Effector memory CD4-positive, alpha-beta T cell (primary cell): ENCODE measurements at places on chromosomes 6 and 20.

DNA sequence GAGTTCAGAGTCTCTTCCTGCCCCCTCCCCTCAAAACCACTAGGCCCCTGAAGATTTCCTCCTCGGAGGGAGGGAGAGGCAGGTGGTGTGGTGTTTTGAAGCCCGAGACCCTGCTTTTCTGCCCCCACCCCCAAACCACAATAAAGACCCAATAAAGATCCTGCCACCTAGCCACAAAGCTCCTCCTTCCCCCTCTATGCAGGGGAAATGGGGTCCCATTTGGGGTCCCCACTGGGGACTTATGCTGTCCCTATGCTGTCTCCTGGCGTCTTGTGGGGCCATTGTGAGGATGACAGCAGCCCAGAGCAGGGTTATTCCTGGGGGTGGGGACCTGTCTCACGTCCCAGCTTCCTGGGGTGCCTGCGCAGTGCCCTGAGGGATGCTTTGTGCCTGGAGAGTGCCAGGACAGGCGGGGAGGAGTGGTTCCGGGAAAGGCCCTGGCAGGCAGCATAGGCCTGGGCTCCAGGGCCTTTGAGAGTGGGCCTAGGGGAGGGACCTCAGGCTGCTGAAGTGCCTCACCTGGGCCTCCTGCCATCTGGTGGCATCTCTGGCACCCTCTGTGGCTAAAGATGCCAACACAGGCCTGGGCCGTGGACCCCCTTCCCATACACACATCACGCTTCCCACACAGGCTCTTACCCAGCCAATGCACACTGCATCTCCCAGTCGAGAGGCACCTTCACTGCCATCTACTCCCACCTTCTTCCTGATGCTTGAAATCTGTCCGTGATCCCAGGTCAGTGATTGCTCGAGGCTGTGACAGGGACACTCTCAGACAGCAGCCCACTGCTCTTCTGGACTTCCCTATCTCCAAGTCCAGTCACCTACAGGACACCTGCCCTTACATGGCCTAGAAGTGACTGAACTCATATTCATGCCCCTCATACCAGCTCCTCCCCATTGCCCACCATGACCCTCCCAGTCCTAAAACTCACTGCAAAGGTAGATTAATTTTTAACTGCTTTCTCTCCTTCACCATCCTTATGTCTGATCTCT, 7.9 kb upstream of the ARMC12 start:
- no peak for DNase-seq

DNA sequence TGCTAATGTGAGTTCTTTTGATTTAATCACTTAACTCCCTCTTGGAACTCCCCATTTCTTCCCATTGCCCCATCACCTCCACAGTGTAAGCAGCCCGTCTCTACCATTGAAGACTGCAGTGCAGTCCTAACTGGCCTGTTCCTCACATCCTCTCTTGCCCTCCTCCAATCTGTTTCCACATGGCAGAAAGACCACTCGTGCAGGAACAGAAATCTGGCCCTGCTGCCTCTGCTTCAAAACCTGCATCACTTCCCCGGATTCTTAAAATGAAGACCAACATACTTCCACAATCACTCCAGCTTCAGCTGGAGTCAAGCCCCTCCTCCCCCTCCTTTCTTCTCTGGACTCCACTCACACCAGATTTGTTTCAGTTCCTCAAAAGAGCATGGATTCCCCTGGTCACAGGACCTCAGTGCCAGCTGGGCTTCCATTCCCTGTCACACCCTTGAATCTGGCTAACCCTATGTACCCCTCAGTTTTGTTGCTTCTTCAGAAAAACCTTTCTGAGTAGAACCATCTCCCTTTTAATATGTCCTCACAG, 802.3 kb downstream of the MAFB start:
- no peak for DNase-seq

- no peak for DNase-seq
Observed at GRCh38 chr6:38016824-38017223, 197.3 kb downstream of the ZFAND3 start.

DNA sequence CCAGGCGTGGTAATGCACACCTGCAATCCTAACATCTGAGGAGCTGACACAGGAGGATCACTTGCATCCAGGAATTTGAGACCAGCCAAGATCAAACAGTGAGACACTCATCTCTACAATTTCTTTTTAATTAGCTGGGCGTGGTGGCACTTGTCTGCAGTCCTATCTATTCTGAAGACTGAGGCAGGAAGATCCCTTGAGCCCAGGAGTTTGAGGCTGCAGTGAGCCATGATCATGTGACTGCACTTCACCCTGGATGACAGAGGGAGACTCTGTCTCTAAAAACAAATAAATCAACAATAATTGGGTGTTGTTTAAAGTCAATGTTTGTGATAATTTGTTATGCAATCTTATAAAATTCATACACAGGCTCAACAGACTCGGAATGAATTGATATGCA, 18.0 kb upstream of the HLA-A start:
- no peak for DNase-seq
